ENCODE measurements at places on chromosomes 4 and X. TPM values are rescaled to one million over a fixed set of nuclear protein-coding genes. Genes with fewer than 3 reads are reported as not detected.
A peak's percentile ranks its signal among the peaks of the same experiment; 100 is the strongest.

The PDCL2 gene
- not detected for total RNA-seq

DNA sequence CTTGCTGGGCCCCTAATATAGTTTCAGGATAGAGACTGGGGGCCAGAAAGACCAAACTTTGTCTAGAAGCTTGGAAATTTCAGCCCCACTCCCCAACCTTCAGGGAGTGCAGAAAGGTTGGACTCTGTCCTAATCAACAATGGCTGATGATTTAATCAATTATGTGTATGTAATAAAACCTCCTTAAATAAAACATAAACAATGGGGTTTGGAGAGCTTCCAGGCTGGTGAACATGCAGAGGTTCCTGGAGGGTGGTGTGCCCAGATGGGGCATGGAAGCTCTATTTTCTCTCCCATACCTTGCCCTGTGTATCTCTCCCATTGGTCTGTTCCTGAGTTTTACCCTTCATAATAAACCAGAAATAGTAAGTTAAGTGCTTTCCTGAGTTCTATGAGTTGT, 174.2 kb downstream of the GC start:
- no peaks in the 10 kb centered on the region for H3K27me3 ChIP-seq
- no peak for DNase-seq
- H3K4me3 ChIP-seq = no peak overlapping the region
- no peaks in the 10 kb centered on the region for H3K36me3 ChIP-seq
- H3K27ac ChIP-seq = no peak overlapping the region

The OGT gene
- total RNA-seq = 201 TPM

The RBM46 gene
- total RNA-seq = not detected

The ADH7 gene
- not detected for total RNA-seq

The NHS gene
- total RNA-seq = 7.0 TPM

The SYTL4 gene
- 125 TPM for total RNA-seq

GRCh38 chr4:118807659-118808058, 28.3 kb downstream of the SEC24D start:
- no peaks in the 10 kb centered on the region for H3K27me3 ChIP-seq
- no peak for DNase-seq
- H3K27ac ChIP-seq = no peak overlapping the region
- H3K36me3 ChIP-seq = no peaks in the 10 kb centered on the region
- no peaks in the 10 kb centered on the region for H3K4me1 ChIP-seq
- no peak overlapping the region for H3K4me3 ChIP-seq

The MEPE gene
- total RNA-seq = not detected

GRCh38 chrX:130330706-130331105, 9.0 kb upstream of the SLC25A14 start:
- H3K27ac ChIP-seq = no peak overlapping the region
- no peaks in the 10 kb centered on the region for H3K4me1 ChIP-seq
- H3K4me3 ChIP-seq = no peak overlapping the region
- no peaks in the 10 kb centered on the region for H3K27me3 ChIP-seq

- H3K4me1 ChIP-seq = peaks cover 2% of the 10 kb centered on the region
- no peak within 1 kb of the TSS for H3K27ac ChIP-seq
- H3K4me3 ChIP-seq = peak within 1 kb of the TSS; percentile 25
- no peaks in the 10 kb centered on the region for H3K36me3 ChIP-seq
- no peaks in the 10 kb centered on the region for H3K27me3 ChIP-seq
Observed at GRCh38 chrX:68647156-68647957, at the start of gene STARD8. TSS of gene STARD8 (plus strand) at chrX:68647666. CDS start at chrX:68647883, 217 bp downstream.
